Activated CD4-positive, alpha-beta memory T cell treated with anti-CD3 and anti-CD28 coated beads, Interleukin-2, amount 10 ng/mL, durations not matched to agents 7 days and 5 days (primary cell): ENCODE measurements at places on chromosomes 2 and 18. TPM values are rescaled to one million over a fixed set of nuclear protein-coding genes. Genes with fewer than 3 reads are reported as not detected.

DNA sequence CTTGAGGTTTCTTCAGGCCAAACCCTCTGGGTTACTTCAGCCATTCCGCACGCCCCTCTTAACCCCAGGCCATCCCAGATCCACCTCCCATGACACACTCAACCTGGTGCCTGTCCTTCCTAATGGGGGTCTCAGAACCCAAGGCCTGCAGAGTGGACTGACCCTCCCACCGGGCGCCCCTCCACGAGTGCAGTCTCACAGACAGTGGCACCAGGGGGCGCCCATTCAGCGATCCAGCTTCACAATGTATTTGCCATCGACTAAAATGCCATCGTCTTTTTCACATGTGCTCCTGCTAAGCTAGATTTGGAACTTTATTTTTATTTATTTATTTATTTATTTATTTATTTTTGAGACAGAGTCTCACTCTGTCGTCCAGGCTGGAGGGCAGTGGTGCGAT is 38.5 kb downstream of the INPP5D start:
- no peak for DNase-seq
- no peak overlapping the region for H3K27ac ChIP-seq
- H3K4me3 ChIP-seq: no peak overlapping the region
- no peaks in the 10 kb centered on the region for H3K27me3 ChIP-seq
- H3K4me1 ChIP-seq: peaks cover 59% of the 10 kb centered on the region
- H3K36me3 ChIP-seq: peaks cover 69% of the 10 kb centered on the region

DNA sequence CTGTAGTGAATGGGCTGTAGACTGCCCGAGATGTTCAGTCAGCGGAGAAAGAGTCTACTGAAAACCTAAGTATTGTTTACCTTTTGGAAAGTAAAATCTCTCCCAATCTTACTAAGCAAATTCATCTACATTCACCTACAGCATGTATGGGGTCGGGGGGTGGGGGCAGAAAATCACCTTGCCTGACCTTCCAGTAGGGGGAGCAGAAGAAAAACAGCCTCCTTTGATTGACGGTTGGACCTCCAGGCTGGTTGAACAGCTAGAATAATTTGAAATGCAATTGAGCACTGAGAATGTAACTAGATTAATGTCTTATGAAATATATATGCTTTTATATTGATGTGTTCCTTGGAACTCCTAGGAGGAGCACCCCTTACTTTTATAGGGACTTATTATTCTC is 10.0 kb downstream of the LRATD1 start:
- H3K4me3 ChIP-seq: no peak overlapping the region
- no peak overlapping the region for H3K27ac ChIP-seq
- DNase-seq: no peak
- no peaks in the 10 kb centered on the region for H3K27me3 ChIP-seq
- H3K36me3 ChIP-seq: no peaks in the 10 kb centered on the region

DNA sequence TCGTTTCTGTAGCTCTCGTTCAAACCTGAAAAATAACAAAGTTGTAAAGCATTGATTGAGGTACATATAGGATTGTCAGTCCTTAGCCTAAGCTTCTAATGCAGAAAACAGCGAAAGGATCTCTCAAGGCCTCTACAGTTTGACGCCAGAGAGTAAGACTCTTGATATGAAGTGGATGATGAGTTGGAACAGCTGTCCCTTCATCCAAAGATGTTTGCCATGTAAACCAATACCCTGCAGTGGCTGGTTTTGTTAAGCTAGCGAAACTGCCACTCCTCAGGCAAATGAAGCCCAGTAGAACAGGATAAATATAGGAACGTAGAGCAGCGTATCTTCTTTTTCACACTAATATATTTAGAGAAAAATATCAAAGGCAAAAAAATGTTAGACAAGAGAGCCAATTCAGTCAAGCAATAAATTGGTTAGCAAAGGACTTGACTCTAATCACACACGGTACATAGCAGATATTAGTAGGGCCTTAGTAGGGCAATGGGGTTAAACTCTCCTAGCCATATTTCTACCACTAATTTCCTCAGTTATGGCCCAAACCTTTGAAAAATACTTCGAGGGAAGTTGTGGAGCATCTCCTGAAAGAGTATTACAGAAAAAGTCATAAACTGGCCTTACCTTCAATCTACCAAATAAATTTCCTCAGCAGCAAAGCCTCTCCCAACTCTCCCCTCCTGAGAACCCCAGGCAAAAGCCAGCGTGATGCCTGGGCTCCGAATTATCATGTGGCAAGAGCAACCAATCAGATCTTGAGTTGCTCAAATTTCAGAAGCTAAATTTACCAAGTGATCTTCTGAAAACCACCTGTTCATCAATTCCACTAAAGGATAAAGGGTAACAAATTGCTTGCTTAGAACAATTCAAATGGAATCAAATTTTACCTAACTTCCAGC is at the start of gene NEB:
NEB (minus strand) TSS at position 706 of the 902 bp plus-strand sequence. CDS start 1,320 bp downstream, outside the sequence.
- no peak for DNase-seq
- H3K27me3 ChIP-seq: peaks cover 4% of the 10 kb centered on the region
- H3K4me1 ChIP-seq: no peaks in the 10 kb centered on the region
- H3K4me3 ChIP-seq: no peak within 1 kb of the TSS

- no peaks in the 10 kb centered on the region for H3K36me3 ChIP-seq
- no peak overlapping the region for H3K27ac ChIP-seq
- DNase-seq: peak; percentile 72
- H3K4me1 ChIP-seq: peaks cover 8% of the 10 kb centered on the region
- no peaks in the 10 kb centered on the region for H3K27me3 ChIP-seq
- no peak overlapping the region for H3K4me3 ChIP-seq
These were observed 166.4 kb downstream of the PDE11A start for GRCh38 chr2:177906041-177906718.

DNA sequence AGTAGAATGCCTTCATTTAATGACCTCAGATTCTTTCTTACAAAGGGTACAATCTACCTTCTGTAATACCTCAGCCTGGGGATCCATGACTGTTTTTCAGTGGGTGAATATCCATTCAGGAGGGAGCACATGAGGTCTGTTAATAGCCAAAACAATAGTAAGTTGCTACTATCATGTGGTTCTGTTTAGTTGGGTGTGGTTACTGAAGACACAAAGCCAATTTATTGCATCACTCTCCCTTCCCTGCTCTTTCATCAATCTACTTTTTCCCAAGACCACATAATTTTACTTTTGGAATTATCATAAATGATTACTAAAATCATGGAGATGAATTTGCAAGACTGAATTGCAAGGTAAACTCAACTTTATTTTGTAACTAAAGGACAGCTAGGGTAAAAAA is 254.2 kb downstream of the GALNT13 start:
- H3K27ac ChIP-seq: no peak overlapping the region
- DNase-seq: no peak
- H3K4me1 ChIP-seq: no peaks in the 10 kb centered on the region

DNA sequence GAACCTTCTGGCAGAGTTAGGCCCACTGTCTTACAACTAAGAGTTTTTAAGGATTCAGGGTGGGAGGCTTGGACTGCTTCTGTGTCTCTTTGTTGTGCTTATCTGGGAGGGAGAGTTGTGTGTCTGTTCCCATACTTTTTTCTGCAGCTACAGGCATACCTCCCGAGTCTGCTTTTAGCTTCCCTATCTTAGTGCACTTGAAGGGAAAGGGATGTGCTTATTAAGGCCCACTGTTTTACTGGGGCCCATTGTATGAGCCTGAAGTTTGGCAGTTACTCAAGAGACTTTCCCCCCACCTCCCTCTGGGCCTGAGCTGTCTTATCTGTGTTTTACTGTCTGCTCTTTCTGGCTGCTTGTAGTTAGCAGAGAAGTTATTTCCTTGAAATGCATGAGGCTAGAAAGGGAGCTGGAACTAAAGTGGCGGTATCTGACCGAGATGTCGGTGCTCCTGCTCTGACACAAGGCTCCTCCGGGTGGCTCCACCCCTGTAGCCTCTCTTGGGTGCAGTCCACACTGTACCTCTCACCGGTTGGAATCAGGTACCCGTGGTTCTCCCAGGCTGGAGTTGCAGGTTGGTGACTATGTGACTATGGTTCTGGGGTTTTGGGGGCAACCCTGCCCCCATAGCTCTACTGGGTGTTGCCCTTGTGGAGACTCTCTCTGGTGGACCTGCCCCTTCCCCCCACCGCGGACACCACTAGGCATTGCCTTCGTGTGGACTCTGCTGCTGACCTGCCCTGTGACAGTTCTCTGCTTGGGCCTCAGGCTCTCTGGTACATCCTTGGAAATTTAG is 12.9 kb downstream of the UBR3 start:
- peaks cover 10% of the 10 kb centered on the region for H3K36me3 ChIP-seq
- H3K4me1 ChIP-seq: no peaks in the 10 kb centered on the region
- no peak overlapping the region for H3K4me3 ChIP-seq
- DNase-seq: no peak
- no peak overlapping the region for H3K27ac ChIP-seq

DNA sequence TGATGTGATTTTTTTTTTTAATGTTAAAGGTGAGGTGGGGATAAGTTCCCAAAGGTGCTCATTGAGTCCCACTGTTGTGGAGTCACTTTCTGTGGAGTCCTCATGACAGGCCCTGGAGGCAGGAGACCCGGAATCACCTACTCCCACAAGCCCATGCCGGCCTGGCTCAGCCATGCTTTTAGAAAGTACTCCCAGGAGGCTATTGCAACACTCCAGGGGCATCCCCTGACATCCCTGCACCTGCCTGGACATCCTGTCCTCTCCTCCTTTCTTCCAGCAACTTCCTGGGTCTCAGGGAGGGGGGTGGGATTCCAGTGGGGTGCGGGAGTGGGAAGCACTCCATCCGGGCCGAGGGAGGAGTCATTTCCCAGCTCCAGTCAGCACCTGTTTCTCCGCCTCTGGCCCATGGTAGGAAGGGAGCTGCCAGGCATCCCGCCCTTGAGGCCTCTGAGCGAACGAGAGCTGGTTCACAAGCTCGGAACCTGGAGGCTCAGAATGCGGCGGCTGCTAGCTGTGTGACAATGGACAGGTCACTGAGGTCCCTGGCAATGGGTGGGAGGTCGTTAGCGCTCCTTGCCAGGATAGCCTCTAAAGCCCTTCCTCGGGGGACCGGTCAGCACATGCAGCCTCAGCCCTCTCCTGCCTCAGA is 163.9 kb upstream of the ID2 start:
- peaks cover 80% of the 10 kb centered on the region for H3K4me1 ChIP-seq
- H3K4me3 ChIP-seq: no peak overlapping the region
- no peak overlapping the region for H3K27ac ChIP-seq
- DNase-seq: no peak
- no peaks in the 10 kb centered on the region for H3K27me3 ChIP-seq

DNA sequence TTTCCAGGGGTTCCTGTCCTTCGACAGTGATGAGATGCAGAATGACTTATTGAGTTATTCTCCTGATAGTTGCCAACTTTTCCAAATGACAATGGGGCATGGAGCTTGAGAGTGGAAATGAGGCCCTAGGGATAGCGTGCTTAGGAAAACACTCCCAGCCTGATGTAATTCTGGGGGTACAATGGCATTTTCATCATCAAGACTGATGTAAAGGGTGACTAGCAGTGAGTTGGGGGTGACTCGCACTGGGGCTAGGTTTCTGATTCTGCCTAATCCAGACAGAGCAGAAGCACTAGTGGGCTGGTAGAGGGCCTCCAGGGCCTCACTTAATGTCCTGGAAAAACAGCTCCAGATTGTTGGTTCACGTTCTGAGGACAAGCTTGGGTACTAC is 34.0 kb upstream of the IL37 start:
- H3K36me3 ChIP-seq: peaks cover 8% of the 10 kb centered on the region
- DNase-seq: no peak
- H3K4me1 ChIP-seq: peaks cover 31% of the 10 kb centered on the region
- H3K4me3 ChIP-seq: no peak overlapping the region

GRCh38 chr2:10170256-10170655 is 47.7 kb downstream of the RRM2 start:
- no peak overlapping the region for H3K4me3 ChIP-seq
- no peak overlapping the region for H3K27ac ChIP-seq
- DNase-seq: no peak
- H3K27me3 ChIP-seq: no peaks in the 10 kb centered on the region
- no peaks in the 10 kb centered on the region for H3K4me1 ChIP-seq

Gene LMAN2L
- total RNA-seq: 12.2 TPM

Gene CD226
- 111 TPM for total RNA-seq

Gene FSHR
- not detected for total RNA-seq

Gene AFF3
- 0.03 TPM for total RNA-seq

Gene TSGA10
- total RNA-seq: 5.4 TPM
